ENCODE measurements at places on chromosomes 3 and 15.

- no peak for DNase-seq
These were observed 167.3 kb downstream of the NECTIN3 start for GRCh38 chr3:111238885-111239284.

GRCh38 chr15:25936004-25936403 is 72.9 kb upstream of the ATP10A start:
- no peak for DNase-seq

GRCh38 chr3:127990051-127990450 is 62.2 kb upstream of the SEC61A1 start:
- DNase-seq = no peak

- no peak for DNase-seq
These were observed 120.8 kb upstream of the UMPS start for GRCh38 chr3:124609402-124609801.

GRCh38 chr15:83694015-83694414 is 40.1 kb downstream of the ADAMTSL3 start:
- DNase-seq = no peak

DNA sequence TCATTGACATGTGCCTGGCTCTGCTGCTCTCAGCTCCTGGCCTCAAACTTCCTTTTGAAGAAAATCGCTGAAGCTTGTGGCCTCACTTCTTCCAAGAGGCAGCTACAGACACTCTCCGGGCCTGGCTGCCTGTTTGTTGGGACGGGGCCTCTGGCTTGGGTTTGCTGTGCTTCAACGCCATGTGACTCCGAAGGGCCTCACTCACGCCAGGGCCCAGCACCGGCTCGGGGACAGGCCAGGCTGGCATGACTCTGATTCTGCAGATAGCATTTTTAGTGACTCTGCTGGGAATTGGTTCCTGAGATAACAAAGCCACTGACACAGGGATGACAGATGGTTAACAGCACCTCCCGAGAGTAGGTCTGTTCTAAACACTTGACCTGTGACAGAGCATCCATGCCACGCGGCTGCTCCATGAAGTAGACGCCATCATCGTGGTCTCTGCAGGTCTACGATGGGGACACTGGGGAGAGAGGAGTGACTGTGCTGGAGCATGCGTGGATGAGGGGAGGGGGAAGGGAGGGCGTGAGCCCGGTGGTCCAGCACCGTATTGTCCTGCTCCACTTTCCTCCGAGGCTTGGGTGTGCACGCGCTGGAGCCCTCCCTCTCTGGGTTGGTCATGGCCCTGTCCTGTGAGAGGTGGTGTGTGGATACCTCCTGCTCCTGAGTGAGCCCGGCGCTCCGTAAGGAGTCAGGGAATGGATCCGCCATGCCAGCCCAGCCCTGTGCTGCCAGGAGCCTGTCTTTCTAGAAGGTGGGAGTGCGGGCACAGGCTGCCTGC is 133.6 kb downstream of the TJP1 start:
- no peak for DNase-seq

DNA sequence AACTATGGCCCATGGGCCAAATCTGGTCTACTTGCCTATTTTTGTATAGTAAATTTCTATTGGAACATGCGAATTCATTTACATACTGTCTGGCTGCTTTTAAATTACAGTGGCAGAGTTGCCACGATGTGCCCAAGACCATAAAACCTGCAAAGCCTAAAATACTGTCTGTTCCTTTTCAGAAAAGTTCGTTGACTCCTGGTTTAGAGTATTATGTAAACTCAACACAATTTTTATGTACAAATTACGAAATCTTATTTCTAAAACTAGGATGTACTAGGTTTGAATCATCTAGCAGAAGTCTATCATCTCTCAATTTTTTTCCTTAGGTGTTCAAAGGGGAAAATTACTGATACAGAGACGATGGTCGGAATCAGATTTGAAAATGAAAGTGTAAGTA is 26.9 kb downstream of the SENP2 start:
- no peak for DNase-seq

DNA sequence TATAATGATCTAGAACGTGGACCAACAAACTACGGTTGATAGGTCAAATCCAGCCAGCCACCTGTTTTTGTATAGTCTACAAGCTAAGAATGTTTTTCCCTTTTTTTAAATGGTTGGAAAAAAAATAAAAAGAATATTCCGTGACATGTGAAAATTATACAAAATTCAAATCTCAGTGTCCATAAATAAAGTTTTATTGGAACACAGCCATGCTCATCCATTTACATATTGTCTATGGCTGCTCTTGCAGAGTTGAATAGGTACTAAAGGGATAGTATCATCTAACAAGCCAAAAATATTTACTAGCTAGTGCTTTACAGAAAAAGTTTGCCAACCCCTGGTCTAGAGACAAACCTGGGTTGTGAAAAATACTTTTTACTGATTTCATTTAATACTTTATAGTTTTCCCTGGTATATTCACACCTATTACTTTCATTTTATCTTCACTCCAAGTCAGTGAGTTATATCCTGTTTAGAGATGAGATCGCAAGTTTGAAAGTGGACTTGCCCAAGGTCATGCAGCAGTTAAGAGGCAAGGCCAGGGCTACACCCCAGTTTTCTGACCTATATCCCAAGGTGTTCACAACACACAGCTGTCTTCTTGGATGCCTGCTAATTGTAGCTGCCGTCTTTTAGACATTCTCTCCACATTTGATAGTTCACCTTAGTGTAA is 58.4 kb downstream of the IGF2BP2 start:
- DNase-seq = no peak

DNA sequence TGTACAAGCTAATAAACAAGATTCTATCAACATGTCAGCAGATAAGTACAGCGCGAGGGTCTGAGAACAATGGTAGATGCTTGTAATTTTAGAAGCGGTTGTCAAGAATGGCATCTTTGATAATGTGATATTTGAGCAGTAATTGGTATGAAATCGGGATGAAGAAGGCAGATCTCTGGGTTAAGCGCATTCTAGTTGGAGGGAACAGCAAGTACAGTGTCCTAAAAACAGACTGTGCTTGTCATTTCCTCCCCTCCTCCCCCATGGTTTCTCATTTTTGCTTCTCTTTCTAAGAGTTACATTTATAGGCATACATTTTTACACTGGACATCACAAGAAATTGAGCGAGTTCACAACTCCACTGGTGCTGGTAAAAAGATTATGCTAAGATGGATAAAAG is 23.3 kb downstream of the TGFBR2 start:
- DNase-seq = no peak

- DNase-seq = no peak
These were observed 143.5 kb downstream of the ADAM10 start for GRCh38 chr15:58605931-58606530.

DNA sequence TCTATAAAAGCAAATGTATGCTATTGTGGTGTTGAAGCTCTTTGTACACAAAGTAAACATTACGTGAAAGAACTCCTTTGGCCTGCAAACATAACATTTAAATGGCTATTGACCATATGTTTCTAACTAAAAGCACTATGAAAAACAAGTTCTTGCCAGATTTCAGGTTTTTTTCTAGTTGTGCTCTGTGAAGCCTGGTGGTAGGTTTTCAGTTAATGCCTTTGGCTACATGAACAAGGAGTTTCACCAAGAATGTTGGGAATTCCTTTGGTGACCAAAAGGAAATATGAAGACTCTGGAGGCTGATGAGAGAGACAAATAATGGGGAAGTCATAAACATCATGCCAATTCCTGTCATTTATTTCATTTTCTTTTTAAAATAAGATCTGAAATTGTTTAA is 66.0 kb downstream of the RBMS3 start:
- DNase-seq = no peak

DNA sequence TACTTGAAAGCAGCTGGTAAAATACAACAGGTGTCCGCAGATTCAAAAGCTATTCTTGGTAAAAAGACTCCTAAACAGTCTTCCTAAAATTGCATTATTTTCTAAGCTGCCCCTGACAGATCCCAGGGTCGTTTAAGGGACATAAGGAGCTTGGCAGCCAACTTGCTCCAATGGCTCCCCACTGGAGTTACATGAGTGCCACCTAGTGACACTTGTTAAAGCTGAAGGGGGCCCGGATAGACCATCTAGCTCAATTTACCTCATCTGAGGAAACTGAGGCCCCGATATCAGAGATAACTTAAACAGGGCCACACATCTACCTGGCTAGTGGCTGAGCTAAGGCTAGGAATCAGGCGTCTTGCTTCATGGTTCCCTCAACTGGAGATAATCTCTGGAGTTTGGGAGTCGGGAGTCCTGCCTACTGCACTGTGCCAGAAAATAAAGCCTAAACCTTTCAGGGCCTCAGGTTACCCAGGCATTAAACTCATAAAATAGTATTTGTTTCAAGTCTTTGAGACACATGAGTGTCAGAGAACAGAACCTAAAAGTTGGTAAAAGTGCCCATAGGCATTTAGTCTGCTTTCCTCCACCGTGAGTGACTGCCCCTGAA is 6.5 kb upstream of the TBC1D23 start:
- peak; percentile 69 for DNase-seq

GRCh38 chr3:173109143-173109542 is 31.9 kb downstream of the SPATA16 start:
- DNase-seq = no peak

- no peak for DNase-seq
These were observed 231.2 kb downstream of the ATP8B4 start for GRCh38 chr15:49887659-49888322.

DNA sequence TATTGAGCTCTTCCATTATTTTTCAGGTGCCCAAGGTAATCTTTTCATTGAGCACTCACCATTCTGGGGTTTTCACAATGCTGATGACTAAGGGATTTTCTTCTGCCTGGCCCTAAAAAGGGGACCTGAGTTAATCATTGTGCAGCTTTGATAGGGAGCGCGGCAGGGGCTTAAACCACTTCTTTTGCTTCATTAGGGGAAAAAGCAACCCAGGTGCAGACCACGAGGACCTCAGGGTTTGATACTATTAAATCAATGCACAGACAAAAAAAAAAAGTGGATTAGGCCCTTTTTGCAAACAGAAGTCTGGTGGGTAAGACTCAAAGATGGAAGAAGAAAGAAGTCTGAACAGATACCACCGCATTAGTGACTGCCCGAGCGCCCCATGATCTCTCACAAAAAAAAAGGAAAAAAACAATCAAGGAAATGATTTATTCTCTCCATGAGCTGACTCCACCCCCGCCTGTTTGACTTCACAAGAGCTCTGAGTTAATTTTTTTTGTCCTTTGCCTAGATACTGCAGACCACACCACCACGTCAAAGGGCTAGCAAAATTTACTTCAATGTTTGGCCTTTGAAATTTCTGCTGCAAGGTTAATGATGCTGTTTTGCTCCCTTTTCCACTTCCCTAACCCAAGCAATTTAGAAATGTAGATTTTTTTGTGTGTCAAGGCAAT is 78.0 kb upstream of the FEZF2 start:
- DNase-seq = no peak

- DNase-seq = no peak
These were observed 225.0 kb downstream of the EPHA3 start for GRCh38 chr3:89332386-89332785.

DNA sequence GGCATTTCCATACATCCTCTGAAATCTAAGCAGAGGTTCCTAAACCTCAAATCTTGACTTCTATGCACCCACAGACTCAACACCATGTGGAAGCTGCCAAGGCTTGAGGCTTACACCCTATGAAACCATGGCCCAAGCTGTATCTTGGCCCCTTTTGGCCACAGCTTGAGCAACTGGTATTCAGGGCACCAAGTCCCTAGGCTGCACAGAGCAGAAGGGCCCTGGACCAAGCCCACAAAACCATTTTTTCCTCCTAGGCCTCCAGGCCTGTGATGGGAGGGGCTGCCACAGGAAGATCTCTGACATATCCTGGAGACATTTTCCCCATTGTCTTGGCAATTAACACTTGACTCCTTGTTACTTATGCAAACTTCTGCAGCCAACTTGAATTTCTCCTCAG is 54.4 kb upstream of the IL12A start:
- DNase-seq = no peak

GRCh38 chr15:89101302-89102193 is 13.3 kb downstream of the ABHD2 start:
- DNase-seq = peak; percentile 35

GRCh38 chr3:107426223-107426622 is 49.0 kb downstream of the CCDC54 start:
- DNase-seq = no peak
